ENCODE measurements at places on chromosomes 1 and 21. TPM values are rescaled to one million over a fixed set of nuclear protein-coding genes. Genes with fewer than 3 reads are reported as not detected.

DNA sequence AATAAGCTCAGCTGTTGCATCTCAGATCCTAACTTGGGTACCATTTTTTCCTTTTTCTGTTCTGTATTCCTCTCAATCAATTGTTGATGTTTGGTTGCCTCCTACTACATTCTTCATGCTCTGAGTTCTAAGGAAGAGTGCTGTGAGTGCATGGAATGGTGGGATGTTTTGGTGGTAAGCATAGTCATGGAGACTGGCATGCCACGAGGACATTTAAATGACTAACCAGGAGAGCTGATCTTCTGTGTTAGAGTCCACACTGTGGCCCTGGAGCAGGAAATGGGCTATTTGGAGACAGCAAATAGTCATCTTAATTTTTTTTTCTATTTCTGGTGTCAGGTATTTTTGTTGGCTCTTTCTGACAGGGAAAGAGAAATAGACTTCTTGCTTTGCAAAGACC is 69.5 kb upstream of the HSD17B7 start:
- DNase-seq = no peak

- no peak for DNase-seq
Observed at GRCh38 chr1:7261490-7261889, 476.2 kb downstream of the CAMTA1 start.

DNA sequence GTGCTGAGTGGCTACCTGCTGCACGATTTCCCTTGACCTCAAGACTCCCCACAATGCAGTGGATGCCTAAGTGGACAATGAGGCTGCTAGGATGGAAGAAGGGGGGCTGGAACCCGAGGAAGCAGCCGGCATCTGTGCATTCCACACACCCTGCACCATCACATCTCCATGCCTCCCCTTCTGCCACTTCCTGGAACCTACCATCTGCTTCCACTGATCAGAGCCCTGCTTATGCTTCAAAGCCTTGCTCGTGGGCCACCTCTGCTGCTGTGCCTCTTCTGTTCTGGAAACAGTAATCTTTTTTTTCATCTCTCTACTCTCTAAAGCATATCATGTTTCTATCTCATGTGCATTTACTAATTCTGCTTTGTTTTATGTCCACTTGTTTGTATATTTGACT is 66.2 kb upstream of the WDR26 start:
- no peak for DNase-seq

GRCh38 chr1:82388679-82389078 is 587.9 kb downstream of the ADGRL2 start:
- DNase-seq = peak; percentile 97

- no peak for DNase-seq
Observed at GRCh38 chr21:26406526-26406925, 166.6 kb downstream of the CYYR1 start.

SEMA6C gene
- total RNA-seq = 9.5 TPM

DNA sequence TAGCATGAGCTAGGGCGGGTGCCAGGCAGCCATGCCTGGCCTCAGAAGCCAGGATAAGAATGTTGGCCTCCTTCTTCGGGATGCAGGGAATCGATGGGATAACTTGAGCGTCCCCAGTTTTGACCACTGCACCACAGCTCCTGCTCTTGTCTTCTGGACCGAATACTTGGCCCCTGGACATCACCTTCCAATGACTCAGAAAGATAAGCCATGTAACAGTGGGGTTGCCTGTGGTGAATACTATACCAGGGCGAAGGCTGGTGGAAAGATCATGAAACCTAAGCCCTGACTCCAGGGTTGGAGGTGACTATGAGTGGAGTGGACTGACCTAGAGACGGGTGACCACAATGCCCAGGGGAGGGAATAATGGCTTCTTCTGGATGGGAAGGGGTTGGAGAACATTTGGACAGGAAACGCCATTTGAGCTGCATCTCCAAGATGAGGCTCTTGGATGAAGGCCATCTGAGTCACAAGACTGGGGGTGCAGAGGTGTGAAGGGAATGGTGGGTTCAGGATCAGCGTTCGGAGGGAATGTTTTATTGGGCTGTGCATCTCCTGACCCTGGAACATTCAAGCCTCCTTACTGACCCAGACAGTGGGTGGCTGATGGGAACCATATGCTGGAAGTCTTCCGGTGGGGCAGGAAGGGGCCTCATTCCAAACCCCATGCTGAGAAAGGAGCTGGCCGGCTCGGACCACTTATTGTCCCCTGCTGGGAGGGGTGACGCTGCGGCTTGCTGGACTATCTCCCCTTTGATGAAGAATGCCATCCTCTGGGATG is 18.5 kb upstream of the KCNE2 start:
- no peak for DNase-seq

DNA sequence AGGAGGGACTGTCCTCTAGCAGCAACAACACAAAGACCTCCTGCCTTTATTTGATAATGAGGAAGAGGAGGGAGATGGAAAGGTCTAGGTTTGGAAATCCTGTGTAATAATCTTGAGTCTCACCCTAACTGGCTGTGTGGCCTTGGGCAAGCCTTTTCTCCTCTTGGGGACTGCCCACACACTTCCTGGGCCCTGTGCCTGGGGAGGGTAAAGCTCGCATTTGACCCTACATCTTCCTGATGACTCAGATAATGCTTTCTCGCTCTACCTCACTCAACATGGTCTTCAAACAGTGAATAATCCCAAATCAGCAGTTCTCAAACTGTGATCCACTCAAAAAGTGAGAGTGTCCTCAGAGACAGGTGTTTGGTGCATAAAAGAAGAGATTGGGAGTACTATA is 81.2 kb downstream of the VWA5B1 start:
- no peak for DNase-seq

Data from MCF 10A (cell line).